G401 (cell line): ENCODE measurements at places on chromosomes 11 and 22. TPM values are rescaled to one million over a fixed set of nuclear protein-coding genes. Genes with fewer than 3 reads are reported as not detected.

DNA sequence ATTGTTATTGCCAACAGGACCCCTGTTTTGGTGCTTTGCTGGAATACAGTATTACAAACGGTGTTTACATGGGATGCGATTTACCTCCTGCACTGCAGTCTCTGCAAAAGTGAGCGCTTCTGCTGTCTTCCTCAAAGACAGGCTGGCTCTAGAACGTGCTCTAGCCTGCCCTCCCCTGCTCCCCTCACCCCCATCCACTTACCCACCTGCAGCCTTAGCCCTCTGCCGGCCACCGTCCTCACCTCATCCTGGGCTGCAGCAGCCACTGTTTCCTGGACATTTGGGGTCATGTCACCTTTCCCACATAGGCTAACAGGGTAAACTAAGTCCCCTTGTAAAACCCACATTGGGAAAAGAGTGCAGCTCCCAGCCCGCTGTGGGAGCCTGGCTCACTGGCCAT, 9.6 kb upstream of the PANX2 start:
- no peak for DNase-seq

The SCGB1D1 gene
- total RNA-seq = not detected in 2 replicates

DNA sequence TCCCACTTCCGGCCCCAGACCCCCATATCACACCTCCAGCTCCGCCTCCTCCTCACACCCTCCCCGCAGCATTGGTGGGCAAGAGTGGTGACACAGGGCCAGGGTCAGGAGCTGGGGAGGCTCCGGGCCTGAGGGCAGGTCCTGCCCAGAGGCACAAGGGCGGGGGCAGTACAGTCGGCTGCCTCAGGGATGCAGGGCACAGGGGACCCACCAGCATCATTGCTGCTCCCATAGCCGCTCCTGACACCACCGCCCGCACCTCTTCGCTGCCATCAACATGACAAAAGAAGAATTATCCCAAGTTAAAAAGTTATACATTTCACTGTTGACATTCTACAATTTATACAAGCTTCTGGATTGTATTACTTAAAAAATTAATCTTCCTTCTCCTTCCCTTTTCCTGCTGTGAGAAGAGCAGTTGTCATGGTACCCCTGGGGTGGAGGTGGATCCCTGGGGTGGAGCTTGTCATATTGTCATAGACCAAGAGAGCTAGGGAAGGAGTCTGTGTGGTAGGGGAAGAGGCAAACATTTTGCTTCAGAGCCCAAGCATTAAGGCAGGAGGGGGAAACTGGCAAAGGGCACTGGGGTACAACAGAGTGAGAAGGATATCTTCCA, 4.1 kb downstream of the SBF2 start:
- DNase-seq = no peak

DNA sequence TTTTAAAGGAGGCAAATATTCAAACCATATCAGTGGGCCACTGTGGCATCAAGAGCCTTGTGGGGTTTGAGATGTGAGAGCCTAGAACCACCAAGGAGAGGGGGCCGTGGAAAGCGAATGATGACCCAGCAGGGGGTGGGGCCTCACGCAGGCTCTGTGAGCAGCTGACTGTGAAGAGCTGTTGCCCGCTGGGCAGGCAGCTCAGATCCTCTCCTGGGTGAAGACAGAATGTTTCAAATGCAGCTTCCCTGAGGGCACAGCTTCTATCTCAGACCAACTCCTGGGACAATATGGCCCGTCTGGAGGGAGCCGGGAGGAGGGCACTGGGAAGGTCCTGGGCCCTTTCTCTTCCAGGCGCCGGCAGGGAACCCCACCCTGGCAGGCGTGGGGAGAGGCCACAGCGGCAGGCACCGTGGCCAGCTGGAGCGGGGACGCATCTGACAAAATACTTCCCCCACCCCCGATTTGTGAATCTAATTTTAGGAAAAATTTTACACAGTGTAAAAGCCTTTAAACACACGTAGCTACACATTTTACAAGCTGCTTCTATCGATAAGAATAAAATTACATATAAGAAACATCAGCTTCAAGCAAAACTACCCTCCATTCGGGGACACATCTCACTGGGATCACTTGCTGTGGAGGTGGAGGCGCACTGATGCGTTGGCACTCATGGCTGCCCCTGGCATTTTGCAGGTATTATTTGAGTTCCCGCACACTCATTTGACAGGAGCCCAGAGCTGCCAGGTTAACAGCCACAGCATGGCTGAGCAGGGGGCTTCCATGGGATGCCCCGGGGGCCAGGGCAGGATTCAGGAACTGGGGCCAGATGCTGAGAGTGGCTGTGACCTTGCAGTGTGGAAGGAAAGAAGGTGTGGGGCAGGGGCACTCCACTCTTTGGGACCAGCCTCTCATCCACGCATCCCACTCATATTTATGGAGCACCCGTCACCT, 40.3 kb downstream of the PARVG start:
- DNase-seq = no peak

- peak; percentile 50 for DNase-seq
These were observed 39.8 kb upstream of the CDON start for GRCh38 chr11:126102436-126102981.

The LRRC4C gene
- not detected in 2 replicates for total RNA-seq

- no peak for DNase-seq
These were observed 15.1 kb downstream of the RCN1 start for GRCh38 chr11:32105871-32106560.

The OR52A1 gene
- not detected in 2 replicates for total RNA-seq

The SAA4 gene
- not detected in 2 replicates for total RNA-seq

GRCh38 chr11:2911785-2912391, 17.3 kb downstream of the PHLDA2 start:
- DNase-seq = no peak

DNA sequence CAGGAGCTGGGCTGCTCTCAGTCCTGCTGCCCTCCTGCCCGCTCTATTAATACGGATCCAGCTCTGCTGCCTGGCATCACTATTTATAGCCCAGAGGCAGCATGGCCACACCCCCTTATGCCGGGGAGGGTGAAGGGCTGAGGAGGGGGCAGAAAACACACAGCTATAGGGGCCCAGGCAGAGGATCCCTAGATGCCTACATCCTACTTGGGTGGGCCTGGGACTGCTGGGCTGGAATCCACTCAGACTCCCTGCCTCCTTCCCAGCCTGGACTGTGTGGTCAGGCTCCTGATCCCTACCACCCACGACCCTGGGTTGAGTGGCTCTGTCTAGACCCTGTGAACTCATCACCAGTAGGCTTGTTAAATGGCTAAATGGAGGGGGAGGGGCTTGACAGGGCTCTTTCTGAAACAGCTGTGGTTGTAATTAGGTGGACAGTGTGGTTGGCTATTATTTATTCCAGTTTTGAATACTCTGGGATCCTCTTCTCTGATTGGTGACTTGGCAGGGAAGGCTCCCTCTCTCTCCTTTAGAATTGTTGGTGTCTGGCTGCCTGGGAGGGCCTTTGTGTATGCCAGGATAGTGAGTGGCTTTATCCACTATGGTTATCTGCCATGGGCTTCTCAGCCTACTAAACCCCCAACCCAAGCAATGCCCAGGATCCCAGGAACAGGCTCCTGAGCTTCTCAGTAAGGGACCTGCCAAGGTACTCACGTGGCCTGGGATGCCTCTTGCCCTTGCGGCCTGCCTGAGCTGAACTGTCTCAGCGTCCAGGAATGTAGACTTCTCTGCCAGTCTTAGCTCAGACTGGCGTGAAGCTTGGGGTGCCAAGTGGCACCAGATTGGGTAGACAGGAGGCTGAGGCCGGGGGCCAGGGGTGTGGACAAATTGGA, 15.2 kb downstream of the PHLDB1 start:
- peak; percentile 87 for DNase-seq

- no peak for DNase-seq
These were observed 509.4 kb upstream of the API5 start for GRCh38 chr11:42802201-42802899.

The CRYBA4 gene
- not detected in 2 replicates for total RNA-seq

GRCh38 chr11:30990625-30991296, 378.8 kb downstream of the DCDC1 start:
- no peak for DNase-seq

DNA sequence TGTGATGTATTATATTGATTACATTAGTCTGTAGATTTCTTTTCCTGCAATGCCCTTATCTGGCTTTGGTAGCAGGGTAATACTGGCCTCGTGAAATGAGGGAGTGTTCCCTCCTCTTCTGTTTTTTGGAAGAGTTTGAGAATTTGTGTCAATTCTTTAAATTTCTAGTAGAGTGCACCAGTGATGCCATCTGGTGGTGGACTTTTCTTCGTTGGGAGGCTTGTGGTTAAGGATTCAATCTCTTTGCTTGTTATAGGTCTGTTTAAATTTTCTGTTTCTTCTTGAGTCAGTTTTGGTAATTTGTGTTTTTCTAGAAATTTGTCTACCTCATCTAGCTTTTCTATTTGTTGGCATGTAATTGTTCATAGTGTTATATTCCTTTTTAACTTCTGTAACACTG, 18.9 kb downstream of the SHANK3 start:
- peak; percentile 70 for DNase-seq

DNA sequence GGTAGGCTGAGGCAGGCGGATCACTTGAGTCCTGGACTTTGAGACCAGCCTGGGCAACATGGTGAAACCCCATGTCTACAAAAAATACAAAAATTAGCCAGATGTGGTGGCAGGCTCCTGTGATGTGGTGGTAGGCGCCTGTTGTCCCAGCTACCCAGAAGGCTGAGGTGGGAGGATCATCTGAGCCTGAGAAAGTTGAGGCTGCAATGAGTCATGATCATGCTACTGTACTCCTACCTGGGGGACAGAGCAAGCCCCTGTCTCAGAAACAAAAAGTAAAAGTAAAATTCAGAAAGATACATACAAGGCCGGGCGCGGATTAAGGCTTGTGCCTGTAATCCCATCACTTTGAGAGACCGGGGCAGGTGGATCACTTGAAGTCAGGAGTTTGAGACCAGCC, 6.3 kb downstream of the LDHAL6A start:
- DNase-seq = no peak

GRCh38 chr11:7749456-7749855, 43.2 kb upstream of the OVCH2 start:
- DNase-seq = no peak

- DNase-seq = no peak
These were observed 42.9 kb downstream of the PRDM10 start for GRCh38 chr11:129959687-129960086.

GRCh38 chr22:38239101-38239761, 33.6 kb downstream of the TMEM184B start:
- no peak for DNase-seq

The GRM5 gene
- not detected in 2 replicates for total RNA-seq

DNA sequence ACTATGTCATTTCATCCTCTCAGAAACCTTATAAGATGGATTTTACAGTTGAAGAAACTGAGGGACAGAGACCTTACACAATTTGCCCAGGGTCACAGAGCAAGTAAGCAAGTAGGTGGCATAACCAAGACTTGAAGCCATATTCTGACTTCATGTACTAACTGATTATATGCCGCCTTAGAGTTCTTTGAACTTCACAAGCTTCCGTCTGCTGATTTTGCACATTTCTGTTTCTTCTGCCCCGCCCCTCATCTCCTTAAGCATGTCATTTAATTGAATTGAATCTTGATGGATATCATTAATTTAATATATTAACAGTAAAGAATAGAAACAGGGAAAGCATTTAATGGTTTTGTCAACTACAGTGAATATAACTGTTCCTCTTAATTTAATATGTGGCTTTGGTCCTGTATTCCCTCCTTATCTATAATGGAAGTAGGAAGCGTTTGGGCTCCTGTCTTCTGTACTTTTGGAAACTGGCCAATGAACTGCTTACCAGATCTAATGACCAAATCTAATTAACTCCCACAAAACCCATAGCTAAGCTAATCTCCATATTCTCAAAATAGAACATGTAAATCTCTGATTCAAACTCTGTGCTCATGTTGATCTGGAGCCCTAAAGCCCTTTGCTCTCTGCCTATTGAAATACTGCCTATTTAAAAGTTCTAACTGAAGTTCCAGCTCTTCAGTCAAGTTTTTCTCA, 30.4 kb downstream of the SIK2 start:
- DNase-seq = peak; percentile 12

The MOGAT2 gene
- not detected in 2 replicates for total RNA-seq

- DNase-seq = no peak
These were observed 19.2 kb upstream of the TMPRSS6 start for GRCh38 chr22:37128555-37129281.

The AIFM3 gene
- 130 and 138 TPM in 2 replicates for total RNA-seq

The LRRC74B gene
- total RNA-seq = not detected in 2 replicates

- DNase-seq = no peak
These were observed 82.8 kb downstream of the ST3GAL4 start for GRCh38 chr11:126438272-126438671.

The EXPH5 gene
- 3.6 and 6.5 TPM in 2 replicates for total RNA-seq

GRCh38 chr11:128522943-128523518, 64.3 kb downstream of the ETS1 start:
- no peak for DNase-seq

GRCh38 chr11:73972620-73973449, 9.8 kb downstream of the UCP2 start:
- DNase-seq = no peak

GRCh38 chr22:44385781-44386180, 73.0 kb upstream of the SHISAL1 start:
- DNase-seq = no peak

GRCh38 chr22:30004694-30005093, 75.6 kb upstream of the HORMAD2 start:
- peak; percentile 42 for DNase-seq

DNA sequence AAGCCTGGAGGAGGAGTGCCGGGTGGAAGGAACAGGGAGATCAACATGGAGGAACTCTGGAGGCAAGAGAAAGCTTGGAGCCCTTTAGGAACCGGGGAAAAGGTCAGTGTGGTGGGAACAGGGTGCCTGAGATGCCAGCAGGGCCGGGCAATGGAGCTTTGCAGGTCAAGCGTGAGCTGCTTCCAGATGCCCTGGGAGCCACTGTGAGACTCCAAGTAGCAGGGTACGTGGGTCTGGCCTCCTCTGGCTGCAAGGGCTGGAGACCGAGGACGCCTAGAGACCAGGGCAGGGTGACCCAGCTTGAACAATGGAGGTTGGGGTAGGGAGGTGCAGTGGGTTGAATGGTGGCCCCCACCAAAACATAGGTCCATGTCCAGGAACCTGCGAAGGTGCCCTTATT, 15.6 kb upstream of the EMID1 start:
- DNase-seq = no peak

- peak; percentile 37 for DNase-seq
These were observed 112.0 kb upstream of the ARHGAP42 start for GRCh38 chr11:100574894-100575769.

- peak; percentile 98 for DNase-seq
These were observed 15.9 kb downstream of the RFPL1 start for GRCh38 chr22:29454276-29454675.

GRCh38 chr11:118252688-118253087, 523 bp upstream of the MPZL3 start:
- DNase-seq = no peak

- DNase-seq = no peak
These were observed 54.1 kb downstream of the MAML2 start for GRCh38 chr11:96288915-96289314.

The ATG16L2 gene
- 10.0 and 11.6 TPM in 2 replicates for total RNA-seq

GRCh38 chr11:70068950-70069349, 9.2 kb upstream of the ANO1 start:
- DNase-seq = no peak
